Calu3 (cell line): ENCODE measurements at places on chromosomes 5 and 9. TPM values are rescaled to one million over a fixed set of nuclear protein-coding genes. Genes with fewer than 3 reads are reported as not detected.

DNA sequence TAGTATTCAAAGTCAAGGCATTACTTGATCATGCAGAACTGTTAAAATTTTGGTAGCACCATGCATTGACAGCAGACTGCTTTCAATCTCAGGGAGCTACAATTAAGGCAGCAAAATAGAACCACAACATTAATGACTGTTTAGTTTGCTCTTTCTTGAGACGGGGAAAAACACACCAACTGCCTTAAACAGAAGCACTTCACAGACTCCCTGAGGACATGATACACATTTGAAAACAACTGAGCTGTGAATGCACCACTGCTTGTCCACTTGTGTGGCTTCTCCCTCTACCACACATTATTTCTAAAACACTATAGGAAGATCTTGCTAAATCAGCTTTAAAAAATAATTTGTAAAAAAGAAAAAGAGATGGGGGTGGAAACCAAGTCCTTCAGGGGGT is 79.6 kb upstream of the MAST4 start:
- DNase-seq: no peak

DNA sequence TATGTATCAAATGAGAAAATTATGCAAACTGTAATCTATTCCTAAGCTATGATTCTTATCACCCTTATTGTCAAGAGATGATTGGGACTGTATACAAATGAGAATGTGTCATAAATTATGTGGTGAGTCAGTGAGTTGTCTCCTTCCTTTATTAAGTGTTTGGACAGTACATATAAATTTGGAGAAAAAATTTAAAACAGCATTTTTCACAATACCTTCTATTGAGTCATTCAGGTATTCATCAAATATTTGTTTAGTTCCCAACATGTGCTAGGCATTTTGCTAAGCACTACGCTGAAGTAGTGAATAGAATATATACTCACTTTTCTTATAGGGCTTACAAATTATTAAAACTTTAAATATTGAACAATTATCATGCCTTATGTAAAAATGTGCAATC is 36.3 kb upstream of the PTPRD start:
- DNase-seq: no peak

Gene MEF2C
- 6.1 and 6.5 TPM in 2 replicates for total RNA-seq

Gene FOXI1
- not detected in 2 replicates for total RNA-seq

GRCh38 chr5:58649716-58650115 is 66.8 kb downstream of the RAB3C start:
- DNase-seq: no peak

DNA sequence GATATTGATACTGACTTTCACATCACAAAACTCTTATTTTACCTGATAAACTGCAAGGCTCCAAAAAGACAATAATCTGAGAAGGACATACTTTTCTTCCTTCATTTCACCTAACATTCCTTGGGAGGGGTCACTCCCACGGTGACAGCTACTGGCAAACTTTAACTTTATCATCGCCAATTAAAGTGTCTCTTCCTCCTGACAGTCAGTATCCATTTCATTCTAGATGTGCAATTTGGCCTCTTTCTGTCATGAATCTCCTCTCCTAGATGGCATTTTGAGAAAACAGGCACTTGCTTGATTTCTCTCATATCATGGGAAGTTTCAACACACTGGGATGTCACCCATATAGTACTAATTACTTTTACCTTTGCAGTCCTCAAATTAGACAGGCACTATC is 413.5 kb upstream of the CCNG1 start:
- DNase-seq: no peak
